ENCODE measurements at places on chromosomes 11 and 22. TPM values are rescaled to one million over a fixed set of nuclear protein-coding genes. Genes with fewer than 3 reads are reported as not detected.

Gene MAJIN
- total RNA-seq = 0.63 TPM

Gene LARGE1
- 1.6 TPM for total RNA-seq

Gene TXNRD2
- 36.4 TPM for total RNA-seq

Gene MFNG
- total RNA-seq = not detected

Gene CBLIF
- not detected for total RNA-seq

Gene MICAL2
- 0.63 TPM for total RNA-seq

Gene APOA1
- total RNA-seq = not detected

GRCh38 chr11:15607361-15608036, 492.8 kb downstream of the INSC start:
- DNase-seq = no peak

DNA sequence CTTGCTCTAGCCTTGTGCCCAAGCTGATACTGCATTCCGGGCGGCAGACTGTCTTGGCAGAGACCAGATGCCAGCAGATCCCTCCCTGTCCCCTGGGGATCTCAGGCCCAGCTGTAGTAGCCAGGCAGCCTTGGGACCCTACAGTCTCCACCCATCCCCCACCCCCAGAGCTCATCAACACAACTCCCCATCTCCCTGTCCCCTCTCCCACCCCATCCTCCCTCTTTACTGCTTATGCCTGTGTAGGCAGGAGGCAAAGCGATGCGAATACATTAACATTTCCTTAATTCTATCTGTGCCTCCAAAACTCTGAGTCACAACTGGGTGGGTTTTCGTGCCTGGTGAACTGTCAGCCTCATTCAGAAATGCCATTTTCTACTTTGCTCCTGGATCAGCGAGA, 547.6 kb downstream of the BUD13 start:
- DNase-seq = no peak

- no peak for DNase-seq
These were observed 71.3 kb downstream of the GALNT18 start for GRCh38 chr11:11550534-11550933.

DNA sequence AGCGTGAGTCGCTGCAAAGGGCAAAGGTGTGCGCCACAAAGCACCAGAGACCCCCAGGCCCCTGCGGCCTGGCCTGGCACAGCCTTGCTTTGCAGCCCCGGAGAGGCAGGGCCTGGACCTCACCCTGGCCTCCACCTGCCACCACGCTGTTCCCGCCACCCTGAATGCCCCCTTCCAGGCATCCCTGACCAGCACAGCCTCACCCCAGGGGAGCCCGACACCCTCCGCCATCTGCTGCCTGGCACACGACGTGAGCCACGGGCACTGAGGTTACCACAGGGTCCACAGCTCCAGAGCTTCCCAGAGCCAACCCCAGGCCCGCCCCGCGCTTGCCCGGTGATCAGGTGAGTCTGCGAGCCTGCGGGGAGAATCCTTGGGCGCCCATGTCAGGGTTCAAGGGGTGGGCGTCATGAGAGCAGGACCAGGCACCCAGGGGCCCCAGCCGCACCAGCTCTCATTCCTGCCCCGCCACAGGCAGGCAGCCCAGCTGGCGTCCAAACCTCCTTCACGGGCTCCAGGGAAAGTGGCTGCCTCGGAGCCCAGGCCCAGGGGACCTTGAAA, 171.3 kb downstream of the BRD1 start:
- no peak for DNase-seq

DNA sequence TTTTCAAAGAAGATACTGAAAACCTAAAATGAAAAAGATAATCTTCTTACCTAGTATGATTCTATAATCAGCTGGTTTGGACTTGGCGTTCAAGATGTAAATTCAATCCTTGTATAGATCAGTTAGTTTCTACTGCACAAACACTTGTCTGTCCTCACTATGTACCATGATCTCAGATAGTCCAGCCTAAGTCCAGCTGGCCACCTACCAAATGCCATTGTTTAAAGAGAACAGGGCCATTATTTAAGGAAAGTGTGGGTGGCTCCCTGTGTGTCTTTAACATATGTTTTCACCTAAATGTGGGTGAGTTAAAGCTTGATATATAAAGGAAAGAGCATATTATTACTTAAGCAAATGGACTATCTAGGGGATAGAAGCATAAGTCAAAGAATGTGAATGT, 38.6 kb downstream of the BLID start:
- DNase-seq = no peak

DNA sequence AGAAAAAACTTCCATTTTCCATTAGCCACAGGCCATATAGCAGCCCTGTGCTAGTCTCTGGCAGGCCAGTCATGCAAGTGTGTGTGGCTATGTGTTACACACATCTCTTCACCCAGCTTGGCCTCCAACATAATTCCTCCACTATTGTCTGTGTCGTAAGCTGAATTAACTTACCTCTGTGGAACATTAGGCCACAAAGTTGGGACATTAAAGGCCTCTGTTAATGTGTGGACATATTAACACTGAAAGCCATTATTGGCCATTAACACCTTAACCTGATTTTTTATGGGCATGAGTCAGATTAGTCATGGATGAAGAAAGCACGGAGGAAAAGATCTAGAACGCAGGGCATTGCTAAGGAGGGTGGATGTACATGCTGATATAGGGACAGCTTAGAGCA, 100.1 kb downstream of the DBX1 start:
- no peak for DNase-seq

DNA sequence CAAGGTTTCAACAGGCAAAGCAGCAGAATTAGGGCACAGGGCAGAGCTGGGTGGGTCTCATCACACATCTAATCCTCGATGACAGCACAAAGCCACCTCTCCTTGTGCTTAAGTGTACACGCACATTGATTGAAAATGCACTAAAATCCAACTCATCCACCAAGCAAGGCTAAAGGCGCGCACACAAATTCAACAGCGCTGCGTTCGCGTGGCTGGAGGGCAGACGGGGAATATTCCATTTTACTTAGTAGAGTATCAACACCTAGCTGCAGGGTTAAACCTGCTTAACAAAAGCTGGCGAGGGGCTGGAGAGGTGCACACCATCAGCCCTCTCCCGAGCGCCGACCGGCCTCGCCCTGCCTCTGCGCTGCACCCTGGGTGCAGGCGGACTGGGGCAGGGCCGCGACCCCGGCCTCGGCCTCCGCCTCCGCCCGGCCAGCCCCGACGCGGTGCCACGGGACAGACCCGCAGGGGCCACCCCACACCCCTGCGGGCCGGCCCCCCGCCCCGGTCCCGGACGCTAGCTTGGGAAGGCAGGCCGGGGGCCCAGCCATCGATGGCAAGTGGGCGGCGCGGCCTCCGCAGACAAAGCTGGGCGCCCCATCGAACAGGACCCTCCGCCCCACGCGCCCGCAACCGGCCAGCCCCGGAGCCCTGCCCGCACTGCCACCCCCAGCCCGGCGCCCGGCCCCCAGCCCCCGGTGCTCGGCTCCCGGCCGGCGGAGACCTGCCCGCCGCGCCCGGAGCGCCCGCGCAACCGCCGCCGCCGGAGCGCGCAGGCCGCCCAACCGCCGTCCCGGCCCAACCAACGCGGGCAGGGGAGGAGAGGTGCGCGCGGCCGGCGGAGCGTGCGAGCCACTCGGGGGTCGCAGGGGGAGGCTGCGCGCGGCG, 929 bp downstream of the PRDM10 start:
- no peak for DNase-seq

DNA sequence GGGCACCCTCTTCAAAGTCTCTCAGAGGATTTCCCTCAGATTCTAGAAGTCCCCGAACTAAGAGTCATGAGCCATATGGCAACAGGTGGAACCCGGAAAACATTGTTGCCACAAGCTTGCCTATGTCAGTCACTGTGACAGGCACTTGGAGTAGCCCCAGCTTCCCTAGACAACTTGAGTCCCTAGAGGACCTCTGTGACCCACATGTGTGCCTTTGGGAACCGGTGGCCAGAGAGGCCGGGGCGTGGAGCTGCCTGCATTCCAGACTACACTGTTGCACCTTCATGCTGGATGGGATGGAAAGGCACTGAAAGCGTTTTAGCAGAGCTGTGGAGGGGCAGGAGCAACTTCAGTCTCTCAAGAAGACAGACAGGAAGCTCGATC, 12.1 kb downstream of the SLC37A2 start:
- DNase-seq = no peak

DNA sequence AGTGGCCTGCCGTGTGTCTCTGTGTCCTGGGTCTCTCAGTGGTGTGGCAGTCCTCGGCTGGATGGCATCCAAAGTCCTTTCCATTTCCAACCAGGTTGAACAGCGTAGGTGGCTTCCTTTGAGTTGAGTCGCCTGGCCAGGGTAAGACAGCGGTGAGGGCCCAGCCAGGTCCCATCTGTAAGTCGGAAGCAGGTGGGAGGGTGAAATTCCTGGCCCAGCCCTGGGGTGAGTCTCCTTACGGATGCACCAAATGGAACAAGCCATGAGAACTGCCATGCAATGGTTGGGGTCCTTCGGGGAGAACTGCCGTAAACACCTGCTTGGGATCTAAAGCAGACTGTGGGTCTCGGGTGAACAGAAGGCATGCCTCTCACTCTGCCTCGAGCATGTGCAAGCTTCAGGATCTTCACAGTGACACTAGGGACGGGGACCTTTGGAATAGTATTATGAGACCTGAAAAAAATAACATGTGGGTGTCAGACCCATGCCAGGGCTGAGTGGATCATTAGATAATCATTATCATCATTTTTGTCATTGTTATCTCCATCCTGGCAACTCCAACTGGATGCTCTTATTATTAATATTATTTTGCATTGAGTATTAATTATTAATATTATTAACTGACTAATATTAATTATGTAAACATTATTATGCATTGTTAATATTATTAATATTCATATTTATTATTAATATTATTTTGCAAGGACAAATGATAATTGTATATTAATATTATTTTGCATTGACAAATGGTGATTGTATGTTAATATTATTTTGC, 57.7 kb upstream of the LINC01488 start:
- no peak for DNase-seq

GRCh38 chr11:123570939-123571580, 83.4 kb downstream of the SCN3B start:
- no peak for DNase-seq

DNA sequence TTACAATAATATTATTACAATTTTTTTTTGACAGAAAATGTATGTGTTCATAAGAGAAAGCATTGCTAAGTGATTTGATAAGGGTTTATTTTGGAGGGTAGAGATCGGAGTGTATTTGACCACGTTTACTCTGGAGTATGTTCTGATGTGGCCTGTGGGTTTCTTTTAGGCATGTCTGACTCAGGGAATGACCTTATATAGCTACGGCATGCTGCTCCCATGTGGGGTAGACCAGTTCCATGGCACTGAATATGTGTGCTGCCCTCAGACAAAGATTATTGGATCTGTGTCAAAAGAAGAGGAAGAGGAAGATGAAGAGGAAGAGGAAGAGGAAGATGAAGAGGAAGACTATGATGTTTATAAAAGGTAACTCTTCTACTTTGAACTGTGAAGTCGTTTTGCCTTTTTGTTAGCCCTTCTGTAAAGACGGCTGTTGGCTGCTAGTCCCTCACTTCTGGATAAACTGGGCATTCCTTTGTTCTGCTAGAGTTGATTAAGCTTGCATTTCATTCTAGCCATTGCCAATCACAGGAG, 38.1 kb upstream of the ST14 start:
- DNase-seq = no peak

GRCh38 chr11:79200398-79201070, 240.3 kb downstream of the TENM4 start:
- no peak for DNase-seq

Data from NCI-H460 (cell line).